ENCODE measurements at places on chromosomes 16 and 17.

DNA sequence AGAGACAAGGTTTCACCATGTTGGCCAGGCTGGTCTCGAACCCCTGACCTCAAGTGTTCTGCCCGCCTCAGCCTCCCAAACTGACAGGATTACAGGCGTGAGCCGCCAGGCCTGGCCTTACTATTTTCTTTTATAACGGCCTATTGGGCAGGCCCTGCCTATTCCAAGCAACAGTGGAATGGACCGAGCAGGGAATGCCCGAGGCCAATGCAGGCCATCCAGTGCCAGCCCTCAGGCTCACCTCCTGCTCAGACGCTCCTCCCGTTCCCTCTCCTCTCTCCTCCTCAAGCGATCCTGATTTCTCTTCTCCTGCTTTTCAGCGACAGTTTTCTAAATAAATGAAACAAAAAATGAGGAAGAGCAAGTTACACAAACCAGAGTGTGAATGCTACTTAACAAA is 12.4 kb downstream of the HBQ1 start:
- DNase-seq: no peak

DNA sequence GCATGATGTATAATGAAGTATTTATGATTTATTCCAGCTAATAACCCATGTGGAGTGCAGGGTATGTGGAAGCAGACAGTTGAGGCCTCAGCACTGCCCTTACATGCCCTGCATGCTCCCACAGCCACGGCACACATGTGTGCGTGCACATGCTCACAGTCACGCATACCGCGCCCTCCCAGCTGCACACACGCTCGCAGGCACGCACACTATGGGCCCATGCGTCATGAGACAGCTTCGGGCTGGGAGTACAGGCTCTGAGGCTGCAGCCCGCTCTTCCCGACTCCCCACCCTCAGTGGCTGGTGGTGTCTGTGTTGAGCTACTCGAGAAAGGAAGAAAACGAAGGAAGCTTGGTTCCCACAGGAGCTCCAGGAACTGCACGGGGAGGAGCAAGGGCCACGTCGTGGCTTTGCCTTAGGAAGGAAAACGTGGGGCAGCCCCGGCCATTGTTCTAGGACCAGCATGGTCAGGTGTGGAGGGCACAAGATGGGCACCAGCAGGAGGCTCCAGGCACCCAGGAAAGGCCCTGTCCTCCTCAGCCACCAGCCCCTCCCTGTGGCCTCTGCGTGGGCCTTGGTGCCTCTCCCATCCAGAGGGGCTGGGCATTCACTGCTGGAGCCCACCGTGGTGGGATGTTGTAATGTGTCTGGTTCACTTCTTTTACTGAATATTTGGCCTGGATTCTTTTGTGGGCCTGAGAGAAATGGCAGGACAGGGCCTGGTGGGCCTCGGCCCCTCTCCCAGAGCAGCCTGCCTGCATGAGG is 27.5 kb upstream of the CDH15 start:
- no peak for DNase-seq

- DNase-seq: no peak
Observed at GRCh38 chr17:76481071-76481655, 13.8 kb downstream of the AANAT start.

DNA sequence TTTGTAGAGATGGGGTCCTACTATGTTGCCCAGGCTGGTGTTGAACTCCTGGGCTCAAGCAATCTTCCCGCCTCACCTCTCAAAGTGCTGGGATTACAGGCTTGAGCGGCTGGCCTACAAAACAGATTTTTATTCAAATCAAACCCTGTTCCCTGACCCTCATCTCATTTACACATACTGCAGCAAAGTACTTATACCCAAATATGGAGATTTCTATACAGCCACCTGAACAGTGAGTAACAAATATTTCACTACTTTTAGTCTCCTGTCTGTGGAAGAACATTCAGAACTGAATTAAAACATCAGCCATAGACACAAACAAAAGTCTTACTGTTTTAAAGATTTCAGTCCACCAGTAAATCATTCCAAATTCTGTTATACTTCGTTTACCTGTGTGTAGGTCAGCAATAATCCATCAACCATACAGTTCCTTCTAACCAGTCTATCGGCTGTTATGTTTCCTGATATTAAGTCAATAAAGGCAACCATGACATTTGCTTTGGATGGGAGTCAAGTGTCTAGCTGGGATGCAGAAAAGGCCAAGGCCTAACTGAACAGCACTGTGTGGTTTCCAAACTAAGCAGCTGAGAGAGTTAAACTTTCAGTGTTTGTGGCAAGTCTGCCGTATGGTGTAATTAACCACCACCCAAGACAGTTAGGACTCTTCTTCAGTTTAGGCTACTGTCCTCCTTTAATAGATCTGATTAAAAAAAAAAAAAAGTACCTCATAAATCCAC is 22.3 kb downstream of the ERN1 start:
- no peak for DNase-seq

- DNase-seq: no peak
Observed at GRCh38 chr17:27430882-27431491, 25.3 kb upstream of the KSR1 start.

- DNase-seq: no peak
Observed at GRCh38 chr17:27379888-27380533, 76.2 kb upstream of the KSR1 start.

- DNase-seq: no peak
Observed at GRCh38 chr16:46715769-46716305, 26.4 kb downstream of the ORC6 start.

- DNase-seq: no peak
Observed at GRCh38 chr17:77736199-77736585, 222.3 kb upstream of the TNRC6C start.

- DNase-seq: no peak
Observed at GRCh38 chr17:79024901-79025737, 1.1 kb downstream of the C1QTNF1 start.

GRCh38 chr17:546456-546855 is 168.2 kb downstream of the VPS53 start:
- no peak for DNase-seq

- DNase-seq: peak; percentile 88
Observed at GRCh38 chr16:69565671-69566239, at the start of gene NFAT5. NFAT5 (plus strand) TSS chr16:69565966; CDS start chr16:69566302, 336 bp downstream.

DNA sequence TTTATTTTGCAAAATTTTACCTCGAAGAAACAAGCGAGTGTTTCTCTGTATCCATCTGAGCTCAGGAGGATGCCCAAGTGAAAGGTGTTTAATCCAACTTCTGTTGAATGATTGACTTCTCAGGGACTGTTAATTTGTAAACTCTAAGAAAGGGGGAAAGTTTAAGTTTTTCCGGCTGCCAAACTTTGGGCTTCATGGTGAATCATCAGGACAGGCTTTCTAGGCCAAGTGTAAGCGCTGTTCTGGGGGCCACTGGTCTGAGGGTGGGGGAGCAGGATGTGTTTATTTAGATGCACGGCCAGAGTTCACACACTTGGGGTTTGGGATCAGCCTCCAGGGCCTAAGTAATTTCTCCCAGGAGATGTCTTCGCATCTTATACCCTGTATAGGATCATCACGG is 110.4 kb downstream of the PITPNC1 start:
- DNase-seq: no peak

GRCh38 chr17:81338274-81339190 is 43.4 kb upstream of the SLC38A10 start:
- no peak for DNase-seq

GRCh38 chr16:19926449-19927390 is 42.1 kb upstream of the GPRC5B start:
- no peak for DNase-seq

- no peak for DNase-seq
Observed at GRCh38 chr17:4982305-4982704, 5.2 kb downstream of the CAMTA2 start.

- DNase-seq: no peak
Observed at GRCh38 chr16:3601614-3602319, 9.6 kb downstream of the SLX4 start.

- DNase-seq: no peak
Observed at GRCh38 chr17:78496311-78496710, 80.9 kb downstream of the DNAH17 start.

GRCh38 chr17:27564463-27564862 is 66.5 kb upstream of the LGALS9 start:
- DNase-seq: no peak

GRCh38 chr17:14756479-14756878 is 455.6 kb downstream of the HS3ST3B1 start:
- DNase-seq: no peak

GRCh38 chr17:4833178-4833940 is at the start of gene MINK1:
MINK1 (plus strand) TSS chr17:4833340; CDS start chr17:4833584, 244 bp downstream.
- peak; percentile 62 for DNase-seq

- no peak for DNase-seq
Observed at GRCh38 chr16:31186176-31186575, 6.2 kb downstream of the FUS start.

DNA sequence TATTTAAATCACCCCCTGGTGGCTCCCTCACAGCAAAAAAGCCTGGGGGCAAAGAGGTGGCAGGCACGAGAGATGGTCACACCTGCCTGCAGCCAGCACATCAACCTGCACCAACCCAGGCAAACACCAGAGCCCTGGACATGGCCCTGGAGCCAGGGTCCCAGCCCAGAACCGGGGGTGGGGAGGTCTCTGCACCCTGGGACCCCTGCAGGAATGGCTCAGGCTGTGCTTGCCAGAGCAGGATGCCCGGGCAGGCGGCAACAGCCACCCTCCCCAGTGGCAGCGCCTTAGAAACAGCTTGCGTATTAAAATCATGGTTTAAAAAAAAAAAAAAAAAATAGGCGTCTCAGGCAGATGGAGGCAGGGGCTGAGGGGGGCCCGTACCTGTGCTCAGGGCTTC is 16.2 kb downstream of the MYBBP1A start:
- DNase-seq: no peak

DNA sequence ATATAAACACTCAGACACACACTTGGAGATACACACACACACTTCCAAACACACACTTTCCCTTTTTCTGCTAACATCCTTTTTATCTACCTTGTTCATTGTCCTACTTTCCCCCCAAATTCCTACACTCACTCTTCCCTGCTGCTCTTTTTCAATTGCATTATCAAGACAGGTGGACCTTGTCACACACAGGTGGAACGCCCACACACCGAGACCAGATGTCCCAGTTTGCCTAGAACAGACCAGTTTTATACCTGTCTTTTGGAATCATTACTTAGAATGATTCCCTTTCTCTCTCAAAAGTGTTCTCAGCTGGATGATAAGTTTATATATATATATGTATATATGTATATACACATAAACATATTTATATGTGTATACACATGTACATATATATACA is 50.7 kb upstream of the ARHGAP44 start:
- no peak for DNase-seq

DNA sequence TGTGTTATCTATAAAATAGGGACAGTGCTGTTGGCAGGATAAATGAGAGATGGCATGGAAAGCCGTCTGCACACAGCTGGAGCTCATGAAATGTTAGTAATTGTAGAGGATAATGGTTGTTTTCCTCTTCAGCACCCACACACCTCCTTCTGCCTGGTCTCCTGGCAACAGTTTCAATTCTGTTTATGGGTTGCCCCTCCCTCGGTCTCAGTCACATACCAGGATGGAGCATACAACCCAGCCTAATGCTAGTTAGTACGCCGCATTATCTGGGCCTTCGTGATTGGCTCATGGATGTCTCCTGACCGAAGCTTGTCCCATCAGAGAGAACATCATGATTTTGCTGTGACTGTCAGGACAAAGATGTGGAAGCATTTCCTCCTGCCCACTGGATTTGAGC is 126.2 kb upstream of the WSCD1 start:
- no peak for DNase-seq

- no peak for DNase-seq
Observed at GRCh38 chr16:70687102-70687511, 1.3 kb upstream of the MTSS2 start.

GRCh38 chr16:67801883-67802282 is 4.5 kb downstream of the RANBP10 start:
- no peak for DNase-seq

- DNase-seq: no peak
Observed at GRCh38 chr17:80722661-80723060, 178.0 kb downstream of the RPTOR start.

GRCh38 chr17:2957631-2958286 is 105.6 kb downstream of the OR1D5 start:
- DNase-seq: no peak

GRCh38 chr16:890716-891352 is 80.0 kb downstream of the LMF1 start:
- DNase-seq: no peak

- no peak for DNase-seq
Observed at GRCh38 chr17:2282297-2282873, 21.2 kb downstream of the SMG6 start.

DNA sequence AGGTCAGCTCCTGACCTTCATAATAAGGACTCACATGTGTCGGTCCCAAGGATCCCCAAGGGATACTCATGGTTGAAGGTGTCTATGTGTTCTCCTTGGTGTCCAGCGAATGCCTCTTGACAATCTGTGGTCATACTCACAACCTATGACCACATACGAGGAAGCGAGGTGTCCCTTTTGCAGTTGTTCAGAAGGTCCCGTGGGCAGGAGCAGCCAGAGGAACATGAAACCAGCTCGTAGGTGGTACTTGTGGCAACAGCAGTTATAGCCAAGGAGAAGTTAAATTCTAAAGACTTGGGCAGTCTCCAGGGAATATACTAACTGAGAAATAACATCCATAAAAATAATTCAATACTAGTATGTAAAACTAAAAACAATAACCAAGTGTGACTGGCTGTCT is 685.3 kb downstream of the WWOX start:
- DNase-seq: no peak

GRCh38 chr17:50079334-50080095 is 15.6 kb upstream of the PDK2 start:
- DNase-seq: no peak

GRCh38 chr16:66425651-66426050 is 1.4 kb upstream of the BEAN1 start:
- no peak for DNase-seq

GRCh38 chr16:86089991-86090390 is 191.0 kb downstream of the IRF8 start:
- no peak for DNase-seq

GRCh38 chr16:86031141-86031678 is 132.2 kb downstream of the IRF8 start:
- no peak for DNase-seq

GRCh38 chr17:3590231-3590630 is 19.0 kb downstream of the TRPV1 start:
- DNase-seq: no peak

DNA sequence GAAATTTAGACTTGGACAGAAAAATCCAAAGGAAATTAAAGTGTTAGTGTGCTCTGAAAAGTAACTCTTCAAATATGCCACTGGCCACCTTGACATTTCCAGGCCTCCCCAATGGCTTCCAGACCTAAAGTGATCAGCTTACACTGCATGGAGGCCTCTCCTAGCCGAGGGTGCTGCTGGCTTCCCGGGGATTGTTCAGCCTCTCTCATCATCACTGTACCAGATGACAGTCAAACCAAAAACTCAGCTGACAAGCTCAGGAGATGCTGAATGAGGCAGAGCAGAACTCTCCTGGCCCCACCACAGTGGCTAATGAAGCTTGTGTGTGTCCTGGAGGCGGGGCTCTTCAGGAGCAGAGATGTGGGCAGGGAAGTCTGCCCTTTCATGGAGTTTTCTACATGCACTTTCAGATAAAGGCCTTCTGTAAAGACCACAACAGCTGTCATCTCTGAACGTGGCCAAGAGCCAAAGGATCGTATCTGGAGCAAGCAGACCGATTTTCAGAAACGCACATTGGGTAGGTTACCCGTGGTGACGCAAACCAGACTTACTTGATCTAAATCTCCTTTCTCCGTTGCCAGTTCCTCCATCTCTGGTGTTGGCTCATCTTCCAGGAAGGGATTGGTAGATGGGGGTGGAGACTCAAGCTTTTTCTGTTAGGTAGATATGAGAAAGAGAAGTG is 113.3 kb downstream of the VPS53 start:
- no peak for DNase-seq

GRCh38 chr16:58551496-58551895 is 36.2 kb downstream of the SETD6 start:
- DNase-seq: no peak
